ENCODE measurements at places on chromosomes 1 and 21. TPM values are rescaled to one million over a fixed set of nuclear protein-coding genes. Genes with fewer than 3 reads are reported as not detected.

The GPA33 gene
- total RNA-seq: not detected

The NR5A2 gene
- total RNA-seq: not detected

GRCh38 chr21:26679284-26679683 is 106.2 kb upstream of the CYYR1 start:
- no peak for DNase-seq
- H3K4me1 ChIP-seq: no peaks in the 10 kb centered on the region
- H3K36me3 ChIP-seq: no peaks in the 10 kb centered on the region
- H3K27ac ChIP-seq: no peak overlapping the region

The TFF2 gene
- total RNA-seq: not detected

The DIPK1A gene
- 18.8 TPM for total RNA-seq

DNA sequence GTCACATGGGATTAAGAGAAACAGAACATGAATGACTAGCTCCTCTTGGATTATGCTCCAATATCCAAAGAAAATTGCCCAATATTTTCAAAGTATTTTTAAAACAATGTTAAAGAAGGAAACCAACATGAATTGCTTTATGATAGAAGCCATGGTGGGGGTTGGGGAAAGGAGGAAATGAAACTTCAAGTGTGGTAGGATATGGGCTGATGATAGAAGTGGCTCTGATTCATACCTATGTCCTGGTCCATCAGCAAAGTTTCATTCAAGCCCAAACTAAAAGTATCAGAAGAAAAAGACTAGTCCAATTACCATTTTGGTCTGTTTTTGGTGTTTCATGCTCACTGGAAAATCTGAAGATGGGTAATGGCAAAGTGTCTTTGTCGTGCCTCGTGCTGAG is 104.2 kb upstream of the PROX1 start:
- H3K36me3 ChIP-seq: no peaks in the 10 kb centered on the region
- no peak for DNase-seq
- no peak overlapping the region for H3K4me3 ChIP-seq
- H3K27ac ChIP-seq: no peak overlapping the region

DNA sequence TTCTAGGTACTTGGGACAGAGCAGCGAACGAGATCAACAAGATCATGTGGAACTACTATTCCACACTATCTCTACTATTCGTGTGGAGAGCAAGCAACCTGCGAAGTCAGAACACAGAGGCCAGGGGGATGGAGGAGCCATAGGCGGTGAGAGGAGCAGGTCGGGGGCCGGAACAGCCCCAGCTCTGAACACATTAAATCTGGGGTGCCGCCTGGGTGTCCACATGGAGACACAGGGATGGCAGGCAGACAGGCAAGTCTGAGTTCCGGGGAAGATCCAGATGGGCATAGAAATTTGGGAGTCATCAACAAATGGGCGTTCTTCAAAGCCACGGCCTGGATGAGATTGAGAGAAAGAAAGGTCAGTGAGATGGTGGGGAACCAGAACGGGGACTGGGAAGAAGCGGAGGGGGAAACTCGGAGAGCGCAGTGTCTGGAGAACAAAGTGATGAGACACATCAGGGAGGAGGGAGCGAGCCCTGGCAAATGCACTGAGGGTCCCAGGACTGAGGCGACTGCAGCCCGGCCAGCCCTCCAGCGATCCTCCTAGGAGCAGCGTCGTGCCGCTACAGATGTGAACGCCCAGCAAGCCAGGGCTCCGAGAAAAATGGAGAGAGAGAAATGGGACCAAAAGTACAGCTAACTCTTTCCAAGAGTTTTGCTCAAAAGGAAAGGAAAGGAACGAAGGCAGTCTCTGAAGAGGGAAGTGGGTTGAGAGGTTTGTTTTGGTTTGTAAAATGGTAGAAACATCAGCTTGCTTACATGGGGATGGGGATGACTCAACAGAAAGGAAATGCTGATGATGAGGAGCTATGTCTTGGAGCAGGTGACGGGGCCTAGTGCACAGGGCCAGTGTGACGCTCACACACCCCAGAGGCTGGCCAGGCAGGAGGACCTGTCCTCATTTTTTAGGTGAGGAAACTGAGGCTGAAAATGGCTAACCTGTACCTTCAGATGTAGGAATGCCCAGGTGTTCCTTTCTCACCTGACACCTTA is 84.5 kb downstream of the GLIS1 start:
- no peaks in the 10 kb centered on the region for H3K36me3 ChIP-seq
- DNase-seq: no peak
- no peak overlapping the region for H3K27ac ChIP-seq
- no peaks in the 10 kb centered on the region for H3K4me1 ChIP-seq
- H3K4me3 ChIP-seq: no peak overlapping the region
- H3K27me3 ChIP-seq: peaks cover 17% of the 10 kb centered on the region

The TMCO2 gene
- total RNA-seq: not detected

- H3K4me3 ChIP-seq: no peak overlapping the region
- no peaks in the 10 kb centered on the region for H3K4me1 ChIP-seq
- no peaks in the 10 kb centered on the region for H3K27me3 ChIP-seq
- no peaks in the 10 kb centered on the region for H3K36me3 ChIP-seq
Measured at GRCh38 chr1:73056826-73057225, 774.5 kb upstream of the NEGR1 start.

DNA sequence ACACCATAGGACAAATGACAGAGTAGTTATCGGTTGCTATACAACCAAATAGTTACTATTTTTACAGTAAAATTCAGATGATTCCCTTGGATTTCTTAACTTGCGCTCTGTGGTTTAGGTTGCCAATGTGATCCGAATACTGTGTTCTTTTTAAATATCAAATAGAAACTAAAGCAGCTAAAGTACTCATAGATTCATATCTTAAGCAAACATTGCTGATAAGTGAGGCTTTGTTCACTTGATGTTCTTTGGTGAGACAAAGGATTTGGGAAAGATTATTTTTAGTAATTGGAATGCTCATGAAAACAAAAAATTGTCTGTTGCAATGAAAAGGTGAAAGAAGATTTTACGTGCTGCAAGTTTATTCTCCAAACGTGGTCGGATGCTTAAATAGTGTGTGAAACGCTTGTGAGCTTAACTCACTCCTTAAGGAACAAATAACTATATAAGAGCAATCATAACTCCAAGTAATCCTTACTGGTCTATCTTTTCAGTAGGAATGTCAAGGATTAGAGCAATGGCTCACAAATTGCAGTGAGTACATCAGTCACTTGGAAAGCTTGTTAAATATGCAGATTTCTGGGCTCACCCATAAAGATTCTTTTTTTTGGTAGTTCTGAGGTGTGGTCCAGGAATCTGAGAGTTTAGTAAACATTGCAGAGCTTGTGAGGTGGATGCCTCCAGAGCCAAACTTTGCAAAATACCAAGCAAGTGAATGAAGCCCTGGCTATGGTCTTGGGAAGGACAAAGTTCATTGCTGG is 31.8 kb upstream of the PDC start:
- H3K4me3 ChIP-seq: no peak overlapping the region
- no peak overlapping the region for H3K27ac ChIP-seq
- H3K27me3 ChIP-seq: peaks cover 8% of the 10 kb centered on the region
- DNase-seq: no peak

The PIGR gene
- total RNA-seq: 0.07 TPM

DNA sequence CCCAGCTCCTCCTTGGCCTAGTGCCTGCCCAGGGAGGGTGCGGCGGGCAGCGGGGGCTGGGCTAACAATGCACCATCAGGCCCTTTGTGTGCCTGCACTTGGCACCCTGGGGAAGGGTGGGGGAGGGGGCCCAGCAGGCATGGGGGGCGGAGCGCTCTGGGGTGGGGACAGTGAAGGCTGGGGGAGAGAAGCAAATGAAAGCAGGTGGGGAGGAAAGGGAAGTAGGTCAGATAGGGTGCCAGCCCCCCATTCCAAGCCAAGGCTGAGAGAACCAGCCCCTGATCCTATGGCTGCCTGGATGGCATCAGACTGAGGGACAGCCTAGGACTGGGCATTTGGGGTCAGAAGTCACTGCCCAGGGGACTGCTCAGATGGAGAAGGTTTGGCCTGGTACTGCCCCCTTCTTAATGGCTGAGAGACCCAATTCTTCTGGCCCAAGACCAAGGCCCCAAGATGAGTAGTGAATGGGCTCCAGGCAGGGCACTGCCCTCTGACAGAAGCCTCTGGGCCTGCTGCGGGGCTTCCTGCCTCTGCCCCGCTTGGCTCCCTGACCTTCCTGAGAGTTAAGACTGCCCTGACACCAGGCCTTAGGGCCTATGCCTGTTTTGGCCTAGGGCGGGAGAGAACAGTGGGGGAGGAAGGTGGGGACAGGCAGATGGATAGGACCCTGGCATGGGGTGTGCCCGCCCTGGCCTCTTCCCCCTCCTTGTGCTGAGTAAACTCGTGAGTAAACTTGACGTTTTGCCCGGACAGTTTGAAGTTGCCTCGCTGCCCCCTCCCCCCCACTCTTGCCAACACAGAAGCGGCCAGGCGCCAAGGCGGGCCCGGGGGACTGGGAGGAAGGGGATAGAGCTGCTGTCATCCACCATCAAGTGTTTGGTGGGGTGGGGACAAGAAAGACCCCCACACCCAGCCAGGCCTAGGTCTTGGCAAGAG is 2.7 kb downstream of the ZBTB7B start:
- peak; percentile 66 for DNase-seq
- peaks cover 49% of the 10 kb centered on the region for H3K4me1 ChIP-seq
- H3K27ac ChIP-seq: peak overlapping the region; percentile 96
- H3K4me3 ChIP-seq: peak overlapping the region; percentile 99
- H3K27me3 ChIP-seq: no peaks in the 10 kb centered on the region

DNA sequence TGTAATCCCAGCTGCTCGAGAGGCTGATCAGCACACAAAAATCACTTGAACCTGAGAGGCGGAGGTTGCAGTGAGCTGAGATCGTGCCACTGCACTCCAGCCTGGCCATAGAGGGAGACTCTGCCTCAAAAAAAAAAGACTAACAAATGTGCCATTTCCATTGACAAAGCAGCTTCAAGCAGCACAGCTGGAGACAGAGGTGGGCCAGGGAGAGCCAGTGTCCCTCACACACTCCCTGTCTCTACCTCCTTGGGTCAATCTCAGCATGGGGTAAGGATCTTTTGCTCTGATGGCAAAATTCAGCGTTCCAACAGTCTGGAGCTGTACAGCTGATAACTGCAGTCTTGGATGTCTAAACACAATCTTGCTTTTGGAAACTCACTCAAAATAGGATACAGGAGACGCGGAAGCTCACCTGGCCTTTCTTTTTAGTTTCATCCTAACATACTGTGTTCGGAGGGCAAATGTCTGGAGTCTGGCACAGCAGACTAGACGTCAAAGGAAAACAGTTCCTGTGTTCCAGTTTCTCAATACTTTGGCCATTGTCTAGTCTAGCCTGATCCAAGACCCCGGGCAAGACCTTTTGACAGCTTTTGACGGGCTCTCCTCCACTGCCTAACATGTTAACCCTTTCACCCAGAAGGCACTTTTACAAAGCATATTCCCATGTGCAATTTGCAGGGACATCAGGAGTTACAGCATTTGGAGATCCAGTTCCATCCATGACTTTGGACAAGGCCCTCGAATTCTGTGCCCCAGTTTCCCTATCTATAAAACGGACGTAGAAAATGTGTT is 2.9 kb downstream of the RCC2 start:
- no peaks in the 10 kb centered on the region for H3K27me3 ChIP-seq
- peak; percentile 59 for DNase-seq
- peak overlapping the region; percentile 81 for H3K4me3 ChIP-seq
- peaks cover 51% of the 10 kb centered on the region for H3K36me3 ChIP-seq
- H3K27ac ChIP-seq: peak overlapping the region; percentile 62

GRCh38 chr1:115445090-115445489 is 107.0 kb upstream of the NGF start:
- H3K27me3 ChIP-seq: peaks cover 4% of the 10 kb centered on the region
- H3K4me1 ChIP-seq: no peaks in the 10 kb centered on the region
- no peaks in the 10 kb centered on the region for H3K36me3 ChIP-seq
- H3K27ac ChIP-seq: no peak overlapping the region
- DNase-seq: no peak
- no peak overlapping the region for H3K4me3 ChIP-seq

The DPT gene
- not detected for total RNA-seq

- no peak overlapping the region for H3K4me3 ChIP-seq
- no peaks in the 10 kb centered on the region for H3K4me1 ChIP-seq
- no peaks in the 10 kb centered on the region for H3K36me3 ChIP-seq
- H3K27me3 ChIP-seq: peaks cover 4% of the 10 kb centered on the region
Measured at GRCh38 chr1:60832367-60832766, 250.0 kb upstream of the NFIA start.

The AMY2B gene
- 3.2 TPM for total RNA-seq

DNA sequence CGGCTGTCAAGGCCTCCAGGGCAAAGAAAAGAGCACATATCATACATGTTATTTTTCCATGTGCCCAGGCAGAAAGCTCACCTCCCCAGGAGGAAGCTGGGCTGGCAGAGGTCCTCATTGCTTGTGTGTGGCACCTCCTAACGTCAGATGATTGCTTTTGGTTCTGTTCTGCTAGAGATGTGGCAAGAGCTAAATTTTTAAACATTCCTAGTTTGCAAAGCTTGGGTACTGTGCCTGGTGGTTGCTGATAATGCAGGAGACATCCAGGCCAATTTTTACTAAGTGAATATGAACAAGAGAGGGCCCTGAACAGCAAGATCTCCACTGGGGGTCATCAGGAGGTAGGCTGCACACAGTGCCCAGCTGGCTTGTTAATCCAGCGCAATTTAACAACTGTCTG is 93.9 kb downstream of the TBX19 start:
- no peak overlapping the region for H3K4me3 ChIP-seq
- peaks cover 5% of the 10 kb centered on the region for H3K4me1 ChIP-seq
- no peak overlapping the region for H3K27ac ChIP-seq
- no peak for DNase-seq
- peaks cover 1% of the 10 kb centered on the region for H3K27me3 ChIP-seq

DNA sequence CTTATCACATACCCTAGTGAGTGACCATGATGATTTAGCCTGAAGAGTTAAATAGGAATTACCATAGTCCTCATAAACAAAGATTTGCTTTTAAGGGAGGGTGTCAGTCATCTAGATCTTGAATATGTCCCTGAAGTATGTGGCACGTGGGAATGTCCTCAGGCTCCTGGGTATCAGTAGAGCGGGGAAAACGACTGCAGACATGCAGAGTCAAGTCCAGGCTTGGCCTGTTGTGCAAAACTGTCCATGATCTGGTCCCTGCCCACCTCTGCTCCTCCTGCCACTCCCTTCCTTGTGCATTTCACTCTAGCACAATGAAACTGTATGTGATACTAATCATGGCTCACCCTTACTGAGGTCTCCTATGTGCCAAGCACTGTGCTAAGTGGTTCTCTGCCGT is 12.9 kb downstream of the MOV10 start:
- DNase-seq: no peak
- H3K4me3 ChIP-seq: no peak overlapping the region
- H3K27ac ChIP-seq: no peak overlapping the region
- H3K36me3 ChIP-seq: peaks cover 20% of the 10 kb centered on the region
- peaks cover 2% of the 10 kb centered on the region for H3K4me1 ChIP-seq

The LRRC8D gene
- total RNA-seq: 43.6 TPM

Data from activated CD4-positive, alpha-beta T cell treated with anti-CD3 and anti-CD28 coated beads, Interleukin-2, amount 10 ng/mL, durations not matched to agents 24 days and 14 days (primary cell).